ENCODE measurements at places on chromosomes 4 and X.
A peak's percentile ranks its signal among the peaks of the same experiment; 100 is the strongest.

DNA sequence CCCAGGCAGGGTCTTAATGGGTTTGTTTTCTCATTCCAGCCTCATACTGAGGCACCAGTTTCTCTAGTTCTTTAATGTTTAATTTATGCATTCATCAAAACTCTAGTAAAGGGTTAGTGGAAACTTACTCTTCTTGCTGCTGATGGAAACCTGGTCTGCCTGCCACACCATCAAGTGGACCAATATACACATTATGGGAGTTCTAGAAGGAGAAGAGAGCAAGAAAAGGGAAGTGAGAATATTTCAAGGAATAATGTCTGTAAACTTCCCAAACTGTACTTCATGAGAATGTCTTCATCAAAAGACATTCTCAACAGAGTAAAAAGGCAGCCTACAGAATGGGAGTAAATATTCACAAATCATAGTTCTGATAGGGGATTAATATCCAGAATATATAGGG, 20.9 kb upstream of the DHX15 start:
- DNase-seq, result no peak

DNA sequence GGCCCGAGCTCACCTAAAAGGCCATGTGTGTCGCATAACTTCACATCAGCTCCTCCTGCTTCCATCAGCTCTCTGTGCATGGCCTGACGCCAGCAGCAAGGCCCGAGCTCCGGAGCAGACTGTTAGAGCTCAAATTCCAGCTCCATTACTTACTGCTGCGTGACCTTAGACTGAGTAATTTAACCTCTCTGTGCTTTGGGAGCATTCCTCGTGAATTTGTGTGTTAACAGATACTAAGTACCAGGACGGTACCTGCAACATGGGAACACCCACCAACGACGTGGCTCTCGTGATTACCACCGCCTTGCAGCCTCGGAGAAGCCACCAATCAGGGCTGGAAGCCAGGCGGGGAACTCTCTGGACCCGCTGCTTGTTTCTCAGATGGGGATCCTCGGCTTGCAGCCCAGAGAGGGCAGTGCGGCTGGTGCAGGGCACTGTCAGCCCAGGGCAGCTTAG, 12.9 kb downstream of the LETM1 start:
- DNase-seq, result no peak

- no peak for DNase-seq
These were observed at the start of gene PNMA6F for GRCh38 chrX:153321381-153322124. Gene PNMA6F (minus strand): TSS chrX:153321767. CDS start chrX:153320674, 1,093 bp downstream.

DNA sequence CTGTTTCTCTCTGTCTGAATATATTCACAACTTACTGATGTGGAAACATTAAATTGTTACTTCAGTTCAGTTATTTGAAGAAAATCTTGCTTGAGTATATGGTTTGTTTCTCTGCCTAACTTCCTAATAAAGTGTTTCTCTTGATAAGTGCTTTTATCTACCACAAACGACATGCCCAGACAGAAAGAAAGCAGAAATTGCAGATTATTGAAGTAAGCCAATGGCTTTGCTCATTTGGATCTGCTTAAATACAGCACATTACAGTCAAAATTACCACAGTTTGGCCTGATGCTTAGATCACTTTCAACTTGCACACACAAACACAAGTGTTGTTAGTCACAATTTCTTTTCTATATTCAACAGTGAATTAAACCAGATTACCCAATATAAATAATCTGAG, 68.0 kb downstream of the ATOH1 start:
- no peak for DNase-seq

- no peak for DNase-seq
These were observed 67.6 kb upstream of the DCLK2 start for GRCh38 chr4:150010525-150011126.

GRCh38 chr4:37066159-37066558, 178.4 kb upstream of the NWD2 start:
- no peak for DNase-seq

GRCh38 chr4:114180481-114180880, 201.0 kb upstream of the ARSJ start:
- DNase-seq, result peak; percentile 45

- DNase-seq, result no peak
These were observed 66.7 kb upstream of the PNPLA4 start for GRCh38 chrX:7993873-7994272.

DNA sequence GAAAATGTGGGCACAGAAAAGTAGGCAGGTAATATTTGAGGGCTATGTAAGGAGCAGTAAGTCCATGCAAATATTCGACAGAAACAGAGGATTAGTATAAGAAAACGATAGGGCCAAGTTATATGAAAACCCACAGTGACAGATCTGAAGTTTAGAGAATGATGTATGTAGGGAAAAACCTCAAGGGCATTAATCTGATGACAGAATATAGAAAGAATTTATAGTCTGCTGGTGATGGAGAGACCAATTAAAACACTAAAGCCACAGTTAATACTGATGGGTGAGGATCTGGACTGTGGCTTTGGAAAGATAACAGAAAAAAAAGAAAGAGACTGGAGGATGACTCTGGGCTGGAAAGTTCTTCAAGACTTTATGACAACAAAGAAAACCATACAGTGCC, 169.7 kb downstream of the PALLD start:
- no peak for DNase-seq

DNA sequence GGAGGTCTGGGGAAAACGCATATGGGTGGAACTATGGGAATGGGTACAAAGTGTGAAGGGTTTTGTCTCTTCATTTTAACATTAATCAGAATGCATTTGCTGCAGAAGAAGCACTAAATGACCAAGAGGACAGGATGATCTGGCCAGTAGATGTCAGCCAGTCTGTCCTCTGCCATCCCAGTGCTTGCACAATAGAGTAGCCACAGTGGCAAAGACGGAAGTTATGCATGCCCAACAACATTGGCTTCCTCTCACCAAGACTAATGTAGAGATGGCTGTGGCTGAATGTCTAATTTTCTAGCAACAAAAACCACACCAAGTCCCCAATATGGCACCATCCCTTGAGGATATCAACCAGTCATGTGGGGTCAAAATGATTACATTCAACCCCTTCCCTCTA, 45.0 kb upstream of the ARHGEF6 start:
- no peak for DNase-seq

GRCh38 chr4:109760682-109761081, 30.8 kb upstream of the PLA2G12A start:
- no peak for DNase-seq

DNA sequence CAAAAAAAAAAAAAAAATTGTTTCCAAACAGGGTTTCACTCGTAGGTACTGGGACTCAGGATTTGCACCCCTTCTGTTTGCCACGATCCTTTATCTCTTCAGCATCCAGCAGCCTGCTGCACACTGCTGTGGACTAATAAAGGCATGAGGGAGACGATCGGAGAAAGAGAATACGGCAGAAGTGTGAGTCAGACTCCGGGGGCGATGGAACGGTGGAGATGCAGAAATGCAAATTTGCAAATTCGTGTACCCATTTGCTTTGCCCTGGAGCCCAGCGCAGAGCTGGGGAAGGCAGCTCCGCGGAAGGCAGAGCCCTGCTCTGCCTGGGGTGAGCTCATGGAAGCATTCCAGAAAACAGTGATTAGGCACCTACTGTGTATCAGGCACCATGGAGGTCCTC, 270.3 kb downstream of the ASMT start:
- DNase-seq, result no peak

DNA sequence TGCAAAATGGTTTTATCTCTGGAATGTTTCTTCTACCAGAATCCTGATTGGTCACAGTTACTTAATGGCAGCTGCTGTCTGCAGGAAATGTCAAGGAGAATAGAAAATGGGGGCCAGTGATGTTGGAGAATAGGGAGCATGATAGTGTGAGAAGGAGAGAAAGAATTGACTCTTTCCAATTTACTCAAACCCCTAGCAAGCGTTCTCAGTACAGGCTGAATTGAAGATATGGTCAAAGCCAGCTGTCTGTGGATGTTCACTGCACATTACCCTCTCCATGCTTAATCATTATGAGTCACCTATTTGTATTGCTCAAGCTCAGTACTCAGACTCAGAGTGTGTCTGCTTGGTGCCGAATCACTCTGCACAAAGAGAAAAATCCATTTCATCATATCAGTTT, 57.8 kb upstream of the FAM47B start:
- no peak for DNase-seq

DNA sequence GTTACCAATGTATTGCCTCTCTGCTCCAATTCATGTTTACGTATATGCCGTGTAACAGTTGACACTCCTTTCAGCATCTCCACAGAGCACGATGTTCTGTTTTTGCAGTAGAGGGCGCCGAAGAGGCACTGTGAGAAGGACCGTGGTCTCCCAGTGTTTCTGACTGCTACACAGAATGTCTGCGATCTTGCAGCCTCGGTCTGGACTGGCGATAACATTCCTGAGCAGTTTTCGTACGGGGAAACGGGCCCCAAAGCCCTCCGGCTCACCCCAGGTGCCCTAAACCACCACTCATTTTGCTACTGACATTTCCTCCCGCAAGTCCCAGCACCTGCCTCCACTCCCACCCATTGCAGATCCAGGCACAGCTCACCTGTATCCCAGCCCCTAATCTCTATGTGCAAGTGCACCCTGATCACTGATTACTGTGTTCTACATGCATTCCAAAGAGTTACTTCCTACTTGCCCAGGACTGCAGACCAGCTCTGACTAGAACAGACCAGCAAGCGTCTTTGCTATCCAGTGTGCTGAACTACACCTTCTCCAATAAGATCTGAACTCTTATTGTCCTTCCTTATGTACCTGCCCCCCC, 12.4 kb upstream of the NFXL1 start:
- DNase-seq, result peak; percentile 62

- peak; percentile 50 for DNase-seq
These were observed 6.9 kb downstream of the PJA1 start for GRCh38 chrX:69158166-69158980.

DNA sequence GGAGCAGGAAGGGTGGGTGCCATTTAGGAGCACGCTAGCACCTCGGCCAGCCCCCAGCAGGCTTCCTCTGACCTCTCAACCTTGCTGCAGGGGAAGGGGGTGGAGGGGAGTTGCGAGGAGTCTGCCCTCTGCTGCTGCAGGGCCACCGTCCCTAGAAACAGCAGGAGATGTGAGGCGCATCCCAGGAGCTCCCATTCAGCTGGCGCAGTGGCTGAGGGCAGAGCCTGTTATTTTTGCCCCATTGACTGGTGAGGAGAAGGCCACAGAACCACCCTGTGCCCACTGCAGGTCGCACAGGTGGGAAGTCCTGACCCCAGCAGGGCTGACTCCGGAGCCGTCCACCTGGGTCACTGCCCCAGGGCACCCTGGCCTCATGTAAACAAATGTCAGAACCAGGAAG, 8.0 kb downstream of the PDE6B start:
- no peak for DNase-seq

- no peak for DNase-seq
These were observed 153.0 kb upstream of the RPS6KA6 start for GRCh38 chrX:84340968-84341367.

DNA sequence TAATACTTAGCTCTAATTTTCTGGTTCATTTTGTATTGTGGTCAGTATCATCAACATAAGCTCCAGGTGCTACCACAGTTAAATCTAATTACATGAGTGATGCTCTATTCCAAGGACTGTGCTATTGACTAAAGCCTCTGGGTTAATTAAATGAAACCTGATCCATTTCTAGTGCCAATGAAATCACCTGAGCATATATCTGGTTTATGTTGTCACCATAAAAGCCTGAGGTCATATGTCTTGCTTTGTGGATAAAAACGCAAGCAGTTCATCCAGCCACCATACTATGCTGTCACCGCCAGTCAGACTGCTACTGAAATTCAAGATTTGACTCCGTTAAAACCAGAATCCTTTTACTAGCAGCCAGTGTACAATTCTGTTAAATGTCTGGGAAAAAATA, 64.2 kb upstream of the ZNF518B start:
- DNase-seq, result no peak

GRCh38 chr4:106671716-106672115, 303.1 kb upstream of the GIMD1 start:
- DNase-seq, result no peak

GRCh38 chrX:149124526-149125108, 380.5 kb downstream of the IDS start:
- DNase-seq, result no peak

GRCh38 chrX:24282381-24283126, 31.3 kb downstream of the SUPT20HL2 start:
- DNase-seq, result no peak

DNA sequence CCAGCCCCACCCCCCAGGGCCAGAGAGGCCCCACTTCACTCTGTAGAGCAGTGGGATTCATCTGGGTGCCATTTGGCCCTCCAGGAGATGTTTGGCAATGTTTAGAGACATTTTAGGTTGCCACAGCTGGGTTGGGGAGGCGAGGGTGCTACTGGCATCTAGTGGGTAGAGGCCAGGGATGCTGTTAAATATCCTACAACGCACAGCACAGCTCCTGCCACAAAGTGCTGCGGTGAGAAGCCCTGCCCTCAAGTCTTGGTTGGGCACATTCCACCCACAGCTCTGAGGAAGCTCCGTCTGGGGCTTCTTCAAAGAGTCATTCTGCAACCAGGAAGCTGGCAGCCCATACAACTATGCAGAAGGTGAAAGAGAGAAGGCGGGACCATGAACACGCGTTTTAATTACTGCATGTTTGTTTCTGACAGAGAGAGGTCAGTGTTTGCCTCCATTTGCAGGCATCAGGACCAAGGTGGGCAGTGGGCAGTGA, 48.1 kb upstream of the FAM9C start:
- DNase-seq, result peak; percentile 84

GRCh38 chr4:114281164-114281960, 301.9 kb upstream of the ARSJ start:
- no peak for DNase-seq

DNA sequence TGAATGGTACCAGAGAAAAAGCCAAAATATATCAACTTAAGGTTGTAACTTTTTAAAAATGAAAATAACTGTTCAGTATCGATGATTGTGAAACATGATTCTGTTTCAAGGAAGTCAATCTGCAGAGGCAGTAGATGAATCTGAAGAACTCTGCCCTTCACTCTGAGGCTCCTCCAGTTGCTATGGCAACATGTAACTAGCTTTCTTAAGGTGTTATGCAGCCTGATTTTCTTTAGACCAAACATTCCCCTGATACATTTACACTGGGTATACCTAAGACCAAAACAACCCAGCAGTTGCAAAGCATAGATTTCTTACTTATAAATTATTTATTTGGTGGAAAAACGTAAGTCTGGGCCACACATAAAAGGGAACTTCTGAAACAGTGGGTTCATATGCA, 133.6 kb upstream of the RASGEF1B start:
- no peak for DNase-seq

GRCh38 chr4:88008122-88008742, 797 bp downstream of the PKD2 start:
- DNase-seq, result peak; percentile 22

- DNase-seq, result no peak
These were observed 322.9 kb downstream of the BCOR start for GRCh38 chrX:39774774-39775328.

- no peak for DNase-seq
These were observed 30.9 kb upstream of the ELF2 start for GRCh38 chr4:139207873-139208403.

Measured in CD4-positive, alpha-beta T cell treated with Interleukin-6 for 4 hours (primary cell).